Lower lobe of right lung (tissue), 2 donors: ENCODE measurements at places on chromosomes 1 and 21.

DNA sequence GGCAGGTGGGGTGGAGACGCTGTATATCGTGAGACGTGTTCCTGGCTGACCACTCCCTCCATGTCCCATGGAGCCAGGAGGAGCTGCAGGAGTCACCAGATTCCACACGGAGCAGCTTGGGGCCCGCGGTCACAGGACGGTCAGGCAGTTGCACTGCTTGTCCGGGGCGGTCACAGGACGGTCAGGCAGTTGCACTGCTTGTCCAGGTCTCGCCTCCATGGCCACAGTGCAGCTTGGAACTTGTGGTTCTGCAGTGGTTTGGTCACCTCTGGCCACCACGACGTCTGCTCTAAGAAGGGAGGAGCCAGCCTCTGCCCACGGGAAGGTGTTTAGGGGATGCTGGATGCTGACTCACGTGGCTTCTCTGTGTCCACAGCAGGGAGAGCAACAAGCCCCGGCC, 33.0 kb downstream of the SLX9 start:
- no peak for DNase-seq

GRCh38 chr1:16063921-16064320, 9.5 kb downstream of the FAM131C start:
- no peak for DNase-seq

GRCh38 chr21:21968810-21969209, 970.6 kb downstream of the NCAM2 start:
- DNase-seq = no peak

GRCh38 chr1:244207042-244207934, 156.2 kb downstream of the ZBTB18 start:
- no peak for DNase-seq

GRCh38 chr1:235838021-235838420, 28.7 kb downstream of the LYST start:
- no peak for DNase-seq
